ENCODE measurements at places on chromosomes 7 and 10. TPM values are rescaled to one million over a fixed set of nuclear protein-coding genes. Genes with fewer than 3 reads are reported as not detected.

The ASB10 gene
- not detected for total RNA-seq

The SEMA3D gene
- total RNA-seq = 0.84 TPM

- peaks cover 4% of the 10 kb centered on the region for H3K36me3 ChIP-seq
- peaks cover 16% of the 10 kb centered on the region for H3K4me1 ChIP-seq
- DNase-seq = no peak
- H3K27me3 ChIP-seq = no peaks in the 10 kb centered on the region
- H3K4me3 ChIP-seq = no peak overlapping the region
These were observed 2.0 kb downstream of the AP1S1 start for GRCh38 chr7:101156277-101156676.

DNA sequence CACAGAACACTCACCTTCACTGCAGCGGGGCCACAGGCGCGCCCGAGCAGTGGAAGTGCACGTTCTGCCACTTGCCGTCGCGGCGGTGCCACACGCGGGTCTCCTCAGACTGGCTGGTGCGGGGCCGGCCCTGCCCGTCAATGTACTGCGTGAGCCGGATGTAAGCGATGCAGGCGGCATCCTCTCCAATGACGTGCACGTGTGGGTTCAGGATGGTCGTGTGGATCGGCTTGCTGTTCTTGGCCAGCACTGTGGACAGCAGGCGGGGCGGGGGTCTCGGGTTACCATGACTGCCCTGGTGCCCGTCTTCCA, 19.2 kb downstream of the YKT6 start:
- no peaks in the 10 kb centered on the region for H3K36me3 ChIP-seq
- DNase-seq = no peak
- H3K4me1 ChIP-seq = no peaks in the 10 kb centered on the region
- no peaks in the 10 kb centered on the region for H3K27me3 ChIP-seq

- DNase-seq = no peak
- H3K36me3 ChIP-seq = no peaks in the 10 kb centered on the region
- H3K27me3 ChIP-seq = no peaks in the 10 kb centered on the region
- H3K4me1 ChIP-seq = peaks cover 89% of the 10 kb centered on the region
- no peak overlapping the region for H3K4me3 ChIP-seq
These were observed 221.2 kb downstream of the FAM107B start for GRCh38 chr10:14553448-14553847.

DNA sequence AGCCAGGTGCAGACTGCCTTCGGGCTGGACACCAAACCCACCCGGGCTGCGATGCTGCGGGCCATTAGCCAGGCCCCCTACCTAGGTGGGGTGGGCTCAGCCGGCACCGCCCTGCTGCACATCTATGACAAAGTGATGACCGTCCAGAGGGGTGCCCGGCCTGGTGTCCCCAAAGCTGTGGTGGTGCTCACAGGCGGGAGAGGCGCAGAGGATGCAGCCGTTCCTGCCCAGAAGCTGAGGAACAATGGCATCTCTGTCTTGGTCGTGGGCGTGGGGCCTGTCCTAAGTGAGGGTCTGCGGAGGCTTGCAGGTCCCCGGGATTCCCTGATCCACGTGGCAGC, 50.0 kb downstream of the VWA2 start:
- no peaks in the 10 kb centered on the region for H3K4me1 ChIP-seq
- no peaks in the 10 kb centered on the region for H3K27me3 ChIP-seq
- no peak overlapping the region for H3K4me3 ChIP-seq
- DNase-seq = no peak
- H3K36me3 ChIP-seq = no peaks in the 10 kb centered on the region
- H3K27ac ChIP-seq = no peak overlapping the region

DNA sequence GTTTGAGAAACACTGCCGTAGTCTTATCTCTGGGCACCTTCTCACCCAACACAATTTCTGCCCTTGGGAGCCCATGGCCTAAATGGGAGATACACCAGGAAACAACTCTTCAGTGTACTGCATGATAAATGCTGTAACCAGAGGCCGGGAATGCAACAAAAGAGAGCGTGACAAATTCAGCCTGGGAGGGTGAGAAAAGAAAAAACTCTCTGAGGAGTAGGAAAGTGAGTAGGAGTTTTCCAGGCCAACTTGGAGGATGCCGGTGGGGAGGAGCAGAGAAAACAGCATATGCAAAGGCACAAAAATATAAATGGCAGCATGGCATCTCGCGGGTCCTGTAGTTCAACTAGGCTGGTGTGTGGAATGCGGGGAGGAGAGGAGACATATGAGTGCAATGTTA, 624.5 kb downstream of the PARD3 start:
- H3K36me3 ChIP-seq = no peaks in the 10 kb centered on the region
- H3K4me3 ChIP-seq = no peak overlapping the region
- H3K27me3 ChIP-seq = no peaks in the 10 kb centered on the region

All from Caco-2 (cell line).